ENCODE measurements at places on chromosomes 7 and 10.
A peak's percentile ranks its signal among the peaks of the same experiment; 100 is the strongest.

DNA sequence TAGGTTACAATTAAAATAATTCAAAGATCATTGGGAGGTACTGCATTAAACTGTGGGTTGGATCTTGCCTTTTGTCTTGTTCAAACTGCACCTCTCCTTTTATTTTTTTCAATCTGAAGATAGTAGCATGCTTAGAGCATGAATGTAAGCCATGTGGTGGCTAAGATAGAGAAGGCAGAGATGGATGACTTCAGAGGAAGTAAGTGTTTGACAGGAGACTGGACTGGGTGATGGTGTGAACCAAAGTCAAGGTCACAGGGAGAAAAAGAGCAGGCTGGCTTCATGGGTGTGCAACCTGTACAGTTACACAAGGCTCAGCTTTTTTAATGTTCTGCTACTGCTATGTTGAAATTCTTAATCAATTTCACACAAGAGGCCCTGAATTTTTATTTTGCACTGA, 85.6 kb downstream of the ZEB1 start:
- DNase-seq, result no peak

DNA sequence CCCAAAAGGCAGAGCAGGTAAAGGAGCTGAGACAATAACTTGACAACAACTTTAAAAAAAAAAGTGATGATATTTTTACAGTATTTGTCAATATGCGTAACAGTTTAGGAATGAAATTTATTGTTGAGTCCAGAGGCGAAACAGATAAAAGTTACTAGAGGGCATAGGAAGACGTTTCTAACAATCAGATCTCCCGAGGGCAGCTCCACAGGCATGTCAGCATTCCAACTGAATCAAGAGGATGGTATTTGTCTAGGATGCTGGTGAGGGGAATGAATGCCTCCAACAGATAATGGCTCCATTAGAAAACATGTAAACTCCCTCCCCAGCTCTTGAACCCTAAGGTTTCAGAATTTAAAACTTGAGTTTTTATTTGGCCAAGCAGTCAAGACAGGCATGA, 733.9 kb upstream of the SORCS1 start:
- DNase-seq, result no peak

DNA sequence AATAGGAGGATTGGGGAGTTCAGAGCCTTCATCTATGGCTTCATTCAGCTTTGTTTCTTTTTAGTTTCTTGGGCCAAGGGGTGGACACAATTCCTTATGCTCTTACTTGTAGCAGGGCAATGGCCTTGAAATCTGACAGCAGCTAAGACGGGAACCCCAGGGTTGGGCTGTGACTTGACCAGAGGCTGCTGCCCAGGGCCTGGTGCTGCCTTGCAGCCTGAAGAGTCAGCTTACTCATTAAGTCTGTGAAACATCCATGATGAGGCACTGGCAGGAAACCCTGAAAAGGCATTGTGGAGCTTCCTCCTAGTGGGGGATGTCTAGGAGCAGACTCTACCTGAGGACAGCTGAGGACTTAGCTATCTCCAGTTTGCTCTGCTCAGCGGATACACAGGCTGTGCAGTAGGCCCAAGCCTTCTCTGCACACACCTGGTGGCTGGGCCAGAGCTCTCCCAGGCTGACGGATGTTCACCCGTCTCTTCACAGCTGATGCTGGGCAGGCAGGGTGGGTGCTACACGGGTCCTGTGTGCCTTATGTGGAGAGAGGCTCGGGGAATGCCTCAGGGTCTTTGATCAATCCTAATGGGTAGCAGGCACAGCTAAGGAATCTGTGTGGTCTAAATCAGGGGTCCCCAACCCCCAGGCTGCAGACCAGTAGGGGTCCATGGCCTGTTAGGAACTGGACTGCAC, 17.8 kb downstream of the CXCL12 start:
- no peak for DNase-seq

DNA sequence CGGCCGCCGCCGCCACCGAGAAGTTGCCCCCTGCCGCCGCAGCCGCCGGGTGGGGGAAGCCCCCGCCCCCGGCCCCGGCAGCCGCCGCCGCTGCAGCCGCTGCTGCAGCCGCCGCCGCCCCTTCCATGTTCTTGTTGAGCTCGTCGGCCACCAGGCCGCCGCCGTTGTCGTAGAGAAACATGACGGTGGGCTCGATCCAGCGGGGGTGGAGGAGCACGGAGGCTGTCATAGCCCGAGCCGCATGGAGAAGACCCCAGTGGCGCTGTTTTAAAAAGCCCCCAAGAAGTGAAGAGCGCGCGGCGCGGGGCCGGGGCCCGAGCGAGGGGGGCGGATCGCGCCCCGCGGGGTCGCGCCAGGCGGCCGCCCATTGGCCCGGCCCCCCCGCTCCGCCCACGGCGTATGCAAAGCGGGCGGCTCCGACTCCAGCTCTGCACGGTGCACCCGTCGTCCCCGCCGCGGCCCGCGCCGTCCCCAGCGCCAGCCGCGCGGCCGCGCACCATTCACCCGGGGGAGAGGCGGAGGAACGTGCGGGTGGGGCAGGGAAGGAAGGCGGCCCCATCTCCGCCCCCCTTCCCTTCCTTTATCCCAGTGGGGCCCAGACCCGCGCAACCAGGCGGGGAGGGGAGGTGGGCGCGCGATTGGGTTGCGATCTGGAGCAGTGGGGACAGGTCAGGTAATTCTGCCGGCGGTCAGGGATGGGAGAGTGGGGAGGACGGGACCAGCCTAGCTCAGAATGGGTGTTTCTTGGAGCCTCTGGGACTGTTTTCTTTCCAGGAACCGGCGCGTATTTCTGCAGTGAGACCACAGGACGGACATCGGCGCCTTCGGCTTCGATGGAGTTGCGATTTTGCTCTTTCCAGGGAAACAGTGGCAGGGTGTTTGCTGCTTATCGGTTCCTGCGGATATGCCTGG, at the start of gene HOXA13:
TSS of gene HOXA13 (minus strand) at position 243 of the 912 bp plus-strand sequence. CDS start at position 229, 14 bp downstream.
- no peak for DNase-seq

DNA sequence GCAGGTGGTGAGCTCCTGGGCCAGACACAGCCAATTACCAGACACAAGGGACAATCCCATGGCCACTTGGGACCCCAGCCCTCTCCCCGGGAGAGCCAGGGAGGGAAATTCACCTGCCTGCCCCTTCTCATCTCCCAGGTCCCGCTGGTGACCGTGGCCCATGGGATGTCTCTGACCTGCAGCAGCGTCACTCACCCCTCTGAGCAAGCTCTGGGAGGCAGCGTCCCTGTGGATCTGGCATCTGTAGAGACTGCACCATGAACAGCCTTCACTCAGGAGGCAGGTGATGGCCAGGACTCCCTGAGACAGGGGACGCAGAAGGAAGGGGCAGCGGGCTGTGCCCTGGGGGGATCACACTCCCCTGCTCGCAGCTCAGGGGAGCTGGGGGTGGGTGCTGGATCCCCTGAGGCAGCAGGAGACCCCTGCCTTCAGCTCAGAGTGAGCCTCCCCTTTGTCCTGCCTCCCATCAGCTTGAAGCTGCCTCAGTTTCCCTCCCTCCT, 90.8 kb downstream of the FOXL3 start:
- DNase-seq, result no peak

DNA sequence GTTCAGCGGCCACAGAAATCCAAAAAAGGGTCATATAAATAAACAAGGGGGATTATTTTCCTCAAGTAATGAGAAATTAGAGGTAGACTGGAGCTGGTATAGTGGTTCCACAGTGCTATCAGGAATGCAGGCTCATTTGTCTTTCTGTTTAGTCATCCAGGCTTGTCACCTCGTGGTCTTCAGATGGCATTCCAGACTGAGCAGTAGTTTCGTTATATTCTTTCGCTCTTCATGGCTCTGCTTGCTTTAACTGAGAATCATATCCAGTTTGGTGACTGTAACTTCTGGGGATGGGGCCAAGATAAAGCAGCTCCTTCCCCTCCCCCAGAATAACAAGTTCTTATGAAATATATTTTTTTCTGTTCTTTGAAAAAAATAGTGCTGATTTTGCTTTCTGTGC, 9.5 kb downstream of the ANKIB1 start:
- DNase-seq, result no peak

- DNase-seq, result no peak
Observed at GRCh38 chr10:22370320-22370719, 25.0 kb downstream of the SPAG6 start.

GRCh38 chr10:101287997-101288635, 58.9 kb upstream of the LBX1 start:
- DNase-seq, result no peak

GRCh38 chr7:127769696-127770400, 117.9 kb downstream of the SND1 start:
- no peak for DNase-seq

- peak; percentile 68 for DNase-seq
Observed at GRCh38 chr10:100562008-100562672, 26.4 kb downstream of the HIF1AN start.

DNA sequence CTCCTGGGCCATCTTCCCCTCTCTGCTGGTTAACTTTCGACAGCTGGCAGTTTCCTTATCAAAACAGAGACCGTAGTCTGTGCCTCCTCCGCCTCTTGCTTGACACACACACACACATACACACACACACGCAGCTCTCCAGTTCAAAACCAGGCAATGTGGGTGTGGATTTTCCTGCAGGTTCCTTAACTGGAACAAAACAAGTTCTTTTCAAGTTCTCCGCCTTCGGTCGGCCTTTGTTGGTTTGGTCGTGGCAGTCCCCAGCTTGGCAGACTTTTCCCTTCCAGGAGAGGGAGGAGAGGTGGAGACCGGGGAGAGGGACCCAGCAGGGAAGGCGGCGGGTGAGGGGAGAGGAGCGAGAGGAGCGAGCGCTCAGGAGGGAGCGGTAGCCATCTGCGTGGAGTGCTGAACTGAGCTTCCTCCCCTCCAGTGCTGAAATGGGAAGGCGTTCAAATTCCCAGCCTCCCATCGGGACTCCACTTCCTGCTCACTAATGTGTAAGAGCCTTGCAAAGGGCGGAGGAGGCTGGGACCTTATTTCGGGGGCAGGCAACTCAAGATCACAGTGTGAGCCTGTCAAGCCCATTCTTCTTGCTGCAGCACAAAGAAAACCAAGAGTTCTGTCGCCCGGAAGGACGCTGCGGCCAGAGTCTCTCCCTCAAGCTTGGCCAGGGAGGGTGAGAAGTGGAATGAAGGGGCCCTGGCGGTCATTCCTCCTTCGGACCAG, 120.6 kb downstream of the PRPF18 start:
- peak; percentile 1 for DNase-seq

GRCh38 chr10:44395902-44396670, 11.2 kb upstream of the CXCL12 start:
- DNase-seq, result no peak

GRCh38 chr10:85926986-85927385, 439.6 kb downstream of the GRID1 start:
- no peak for DNase-seq

- DNase-seq, result no peak
Observed at GRCh38 chr7:35035511-35035961, 1.7 kb downstream of the DPY19L1 start.

GRCh38 chr10:15784662-15785300, 65.1 kb upstream of the ITGA8 start:
- DNase-seq, result no peak

- DNase-seq, result no peak
Observed at GRCh38 chr7:67773081-67773480, 776.4 kb downstream of the TYW1 start.

DNA sequence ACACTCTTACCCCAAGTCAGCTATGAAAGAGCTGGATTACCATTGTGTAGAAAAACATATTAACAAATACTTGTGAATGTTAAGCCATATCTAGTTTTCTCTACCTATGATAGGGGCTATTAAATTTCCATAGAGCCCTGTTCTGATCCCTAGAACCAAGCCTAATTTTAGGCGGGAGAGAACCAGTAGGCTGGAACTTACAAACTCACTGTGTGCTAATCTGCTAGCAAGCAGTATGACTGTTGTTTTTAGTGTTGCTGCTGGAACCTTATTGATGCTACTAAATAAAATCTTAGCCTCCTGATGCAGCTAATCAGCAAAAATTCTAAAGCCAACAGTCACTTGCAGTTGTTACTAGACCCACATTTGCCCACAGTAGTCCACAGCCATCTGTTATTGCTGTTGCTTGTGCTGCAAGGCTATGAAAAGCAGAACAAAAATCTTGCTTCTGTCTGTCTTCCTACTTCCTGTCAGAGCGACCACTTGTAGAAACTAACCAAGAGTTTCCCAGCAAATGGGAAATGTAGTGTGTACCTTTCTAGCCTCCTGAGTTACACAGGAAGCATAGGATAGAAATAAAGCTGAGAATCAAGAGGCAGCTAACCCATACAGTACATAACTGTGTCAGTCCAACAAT, 368.4 kb downstream of the ARL4A start:
- DNase-seq, result no peak

DNA sequence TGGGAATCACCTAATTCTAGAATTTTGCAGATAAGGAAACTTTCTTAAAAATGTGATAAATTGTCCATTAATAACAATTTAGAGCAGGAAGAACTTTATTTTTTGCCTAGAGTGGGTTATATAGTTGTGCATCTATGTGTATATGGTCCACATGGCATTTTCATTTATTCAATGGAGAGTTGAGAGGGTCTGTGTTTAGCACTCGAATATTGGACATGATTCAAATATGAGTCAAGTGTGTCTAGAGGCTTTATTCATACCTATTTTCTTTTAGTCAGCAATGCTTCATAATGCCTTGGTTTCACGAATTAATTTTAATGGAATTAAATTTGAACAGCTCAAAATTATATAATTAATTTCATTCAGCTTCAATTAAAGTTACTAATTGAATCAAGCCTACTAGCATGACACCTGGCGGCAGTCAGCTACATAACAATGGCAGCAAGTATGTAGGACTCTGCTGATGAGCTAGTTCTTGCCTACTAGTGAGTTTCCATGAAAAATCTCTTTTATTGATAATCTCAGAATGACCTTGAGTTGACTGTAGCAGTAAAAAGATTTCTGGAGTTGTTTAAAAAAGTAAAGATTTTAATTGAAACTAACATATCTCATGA, 17.7 kb downstream of the MDFIC start:
- no peak for DNase-seq

- DNase-seq, result no peak
Observed at GRCh38 chr10:118497227-118497626, 98.2 kb downstream of the PRLHR start.

DNA sequence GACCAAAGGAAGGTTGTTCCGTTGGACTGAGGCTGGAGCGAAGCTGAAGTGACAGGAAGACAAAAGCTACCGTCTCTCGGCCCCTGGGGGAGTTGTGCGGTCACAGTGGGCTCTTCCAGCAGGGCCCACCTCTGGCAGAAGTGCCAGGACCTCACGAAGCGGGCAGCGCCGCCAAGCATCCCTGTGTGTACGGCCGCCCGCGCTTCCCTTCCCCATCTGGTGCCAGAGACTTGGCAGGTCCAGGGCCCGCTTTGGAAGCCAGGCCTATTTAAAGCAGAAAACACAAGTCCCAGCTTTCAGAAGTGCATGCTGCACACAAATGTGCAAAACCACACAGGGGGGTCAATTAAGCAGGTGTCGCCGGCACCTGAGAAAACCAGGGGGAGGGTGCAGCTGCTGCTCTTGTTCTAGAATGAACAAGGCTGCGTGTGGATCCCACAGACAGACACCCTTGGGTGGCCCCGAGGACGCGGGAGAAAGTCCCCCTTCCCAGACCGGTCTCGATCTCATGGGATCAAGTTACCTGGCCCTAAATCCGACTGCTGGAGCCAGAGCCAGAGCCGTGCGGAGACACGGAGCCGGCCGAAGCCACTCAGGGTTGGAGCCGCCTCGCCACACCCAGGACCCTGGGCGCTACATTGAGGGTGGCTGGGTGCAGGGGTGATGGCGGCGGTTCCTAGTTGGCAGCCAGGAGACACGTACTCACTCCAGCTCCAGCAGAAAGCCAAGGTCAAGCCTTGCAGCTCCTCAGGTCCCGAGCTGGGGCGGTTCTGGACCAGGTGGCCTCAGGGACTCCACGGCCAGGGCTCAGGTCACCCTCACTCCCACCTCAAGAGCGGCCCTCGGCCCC, 51.8 kb upstream of the PPP2R2D start:
- no peak for DNase-seq

All from stimulated activated CD8-positive, alpha-beta memory T cell treated with anti-CD3 and anti-CD28 coated beads, Interleukin-15, amount 100 ng/mL, for 48 hours (primary cell).